ENCODE measurements at places on chromosomes 3 and 15. TPM values are rescaled to one million over a fixed set of nuclear protein-coding genes. Genes with fewer than 3 reads are reported as not detected.
A peak's percentile ranks its signal among the peaks of the same experiment; 100 is the strongest.

The ALDH1L1 gene
- total RNA-seq: 7.7 TPM

The POLR2H gene
- total RNA-seq: 81.0 TPM

The FAM81A gene
- total RNA-seq: 3.0 TPM

The SH3GL3 gene
- 7.1 TPM for total RNA-seq

The CLDN18 gene
- total RNA-seq: 0.62 TPM

DNA sequence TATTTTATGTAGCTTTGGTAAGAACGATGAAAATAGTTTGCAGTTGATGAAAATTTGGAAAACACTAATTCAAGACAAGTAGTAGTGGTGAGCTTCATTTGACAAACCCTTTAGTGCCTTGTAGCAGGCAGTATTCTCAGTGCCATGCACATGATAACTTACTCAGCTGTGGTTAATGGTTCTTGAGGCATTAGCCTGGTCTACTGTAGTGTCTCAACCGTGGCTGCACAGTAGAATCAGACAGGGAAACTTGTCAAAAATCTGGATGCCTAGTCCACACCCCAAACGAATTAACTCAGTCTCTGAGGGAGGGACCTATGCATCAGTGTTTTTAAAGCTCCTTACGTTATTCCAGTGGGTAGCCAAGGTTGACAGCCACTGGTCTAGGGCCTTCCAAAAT, 45.4 kb downstream of the PSMD6 start:
- no peak for DNase-seq

GRCh38 chr3:161070980-161071663, 34.0 kb downstream of the B3GALNT1 start:
- no peak for DNase-seq

GRCh38 chr15:41950127-41950483, 22.3 kb downstream of the EHD4 start:
- DNase-seq: no peak

DNA sequence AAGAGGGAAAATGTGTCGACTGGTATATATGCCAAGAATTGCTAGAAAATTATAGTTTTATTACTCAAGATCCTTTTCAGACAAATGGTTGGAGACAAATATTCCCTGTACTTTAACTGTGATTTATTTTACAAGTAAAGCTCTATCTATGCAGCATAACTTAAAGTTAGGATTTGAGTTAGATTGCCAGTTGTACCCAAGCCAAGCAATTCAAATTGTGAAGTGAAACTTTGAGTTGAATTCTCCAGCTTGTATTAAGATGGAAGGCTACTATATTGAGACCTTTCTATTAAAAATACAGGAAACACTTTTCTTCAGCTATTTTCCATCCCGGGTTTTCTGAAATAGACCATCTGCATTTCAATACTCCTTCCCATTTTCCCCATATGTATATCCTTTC, 333.1 kb upstream of the RBMS3 start:
- DNase-seq: peak; percentile 12

GRCh38 chr3:53009826-53010539, 35.9 kb downstream of the SFMBT1 start:
- DNase-seq: no peak

GRCh38 chr15:60389261-60390077, 8.3 kb downstream of the ANXA2 start:
- peak; percentile 20 for DNase-seq

DNA sequence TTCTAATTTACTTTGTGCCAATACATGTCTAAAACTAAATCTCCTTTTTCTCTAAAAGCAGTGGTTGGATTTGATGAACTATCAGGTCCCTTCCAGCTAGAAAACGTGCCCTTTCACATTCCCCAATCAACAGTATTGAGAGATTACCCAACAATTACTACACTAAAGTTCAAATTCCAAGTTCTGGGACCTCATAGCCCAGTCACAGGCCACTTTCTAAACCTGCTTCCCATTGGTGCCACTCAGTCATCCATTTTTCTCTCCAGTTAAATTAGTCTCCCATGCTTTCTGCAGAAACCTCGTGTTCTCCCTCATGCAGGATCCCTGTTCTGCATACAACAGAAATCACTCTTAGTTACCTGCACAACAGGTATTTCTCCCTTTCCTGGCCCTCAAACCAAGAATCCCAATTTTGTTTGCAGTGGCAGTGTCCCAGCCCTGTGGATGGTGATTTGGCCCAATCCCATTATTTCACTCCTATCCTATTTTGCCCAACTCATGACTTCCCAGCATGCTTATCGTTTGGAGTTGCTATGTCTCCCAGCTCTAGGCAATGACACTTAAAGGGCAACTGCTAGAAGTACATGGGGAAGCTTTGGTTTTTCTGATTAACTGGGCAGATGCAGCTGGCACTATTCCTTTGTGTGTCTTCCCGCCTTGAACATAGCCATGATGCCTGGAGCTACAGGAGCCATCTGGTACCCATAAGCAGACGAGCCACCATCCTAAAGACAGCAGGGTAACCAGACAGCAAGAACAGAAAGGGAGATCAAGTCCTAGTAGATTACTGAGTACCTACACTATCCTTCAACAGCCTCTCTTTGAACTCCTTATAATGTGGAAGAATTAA, 224.2 kb downstream of the MINAR1 start:
- DNase-seq: no peak

DNA sequence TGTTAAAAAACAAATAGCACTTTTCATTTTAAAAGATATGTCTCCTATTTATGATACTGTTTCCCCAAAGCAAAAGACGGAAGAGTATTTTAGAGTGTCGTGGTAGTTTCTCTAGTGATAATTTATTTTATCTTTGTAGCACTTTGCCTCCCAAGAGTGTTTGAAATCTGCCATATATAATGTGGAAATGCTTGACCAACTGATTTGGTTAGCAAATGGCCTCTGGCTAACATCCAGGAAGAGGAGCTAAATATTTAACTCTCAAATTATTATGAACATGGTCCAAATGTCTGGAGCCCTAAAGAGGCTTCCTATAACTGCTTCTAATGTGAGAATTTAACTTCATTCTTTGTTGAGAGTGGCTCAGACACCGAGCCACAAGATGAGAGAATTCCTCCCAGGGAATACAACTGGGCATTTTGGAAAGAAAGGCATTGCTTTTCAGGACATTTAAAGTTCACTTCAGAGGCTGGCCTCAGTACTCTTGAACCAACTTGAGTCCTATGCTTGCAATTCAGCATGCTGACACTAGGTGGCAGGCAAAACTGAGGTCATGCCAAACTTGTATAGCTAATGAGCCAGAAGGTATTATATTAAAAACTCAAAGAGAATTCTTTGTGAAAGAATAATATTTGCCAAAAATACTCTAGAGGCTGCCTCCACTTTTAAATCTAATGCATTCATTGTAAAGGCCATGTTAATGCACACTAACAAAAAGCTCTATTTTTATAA, 104.5 kb downstream of the RARB start:
- DNase-seq: peak; percentile 63

- DNase-seq: no peak
These were observed 6.1 kb upstream of the SLC25A38 start for GRCh38 chr3:39376959-39377634.

DNA sequence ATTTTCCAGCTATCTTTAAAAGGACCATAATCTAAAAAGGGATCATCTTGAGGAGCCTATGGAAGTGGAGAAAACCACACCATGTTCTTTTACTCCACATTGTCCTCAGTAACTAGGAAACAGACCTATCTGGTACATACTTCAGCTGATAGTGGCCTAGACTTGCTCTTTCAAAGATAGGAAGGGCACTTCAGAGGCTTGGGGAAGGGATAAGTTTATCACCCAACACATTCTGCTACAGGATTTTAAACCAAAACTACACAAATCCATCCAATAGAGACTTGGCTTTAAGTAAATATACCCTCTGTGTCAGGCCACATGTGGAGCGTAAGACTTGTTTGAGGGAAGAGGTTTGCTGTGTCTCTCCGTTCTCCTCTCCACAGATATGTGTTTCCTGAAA, 35.4 kb downstream of the CP start:
- DNase-seq: no peak

DNA sequence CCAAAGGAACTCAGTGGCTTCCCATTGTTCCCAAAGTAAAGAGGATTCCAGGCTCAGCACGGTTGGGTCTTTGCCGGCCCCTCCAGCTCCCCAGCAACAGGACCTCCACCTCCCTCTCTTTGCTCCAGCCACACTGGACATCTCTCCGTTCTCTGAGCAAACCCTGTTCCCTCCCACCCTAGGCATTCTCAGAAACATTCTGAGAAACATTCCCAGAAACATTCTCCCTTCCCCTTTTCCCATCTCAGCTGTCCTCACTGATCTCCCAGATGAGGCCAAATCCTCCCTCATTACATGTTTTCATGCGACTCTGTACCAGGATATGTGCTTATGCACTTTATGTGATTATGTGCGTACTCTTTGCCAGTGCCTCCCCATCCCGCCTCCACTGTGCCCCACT, 14.1 kb downstream of the CCDC33 start:
- DNase-seq: peak; percentile 40

DNA sequence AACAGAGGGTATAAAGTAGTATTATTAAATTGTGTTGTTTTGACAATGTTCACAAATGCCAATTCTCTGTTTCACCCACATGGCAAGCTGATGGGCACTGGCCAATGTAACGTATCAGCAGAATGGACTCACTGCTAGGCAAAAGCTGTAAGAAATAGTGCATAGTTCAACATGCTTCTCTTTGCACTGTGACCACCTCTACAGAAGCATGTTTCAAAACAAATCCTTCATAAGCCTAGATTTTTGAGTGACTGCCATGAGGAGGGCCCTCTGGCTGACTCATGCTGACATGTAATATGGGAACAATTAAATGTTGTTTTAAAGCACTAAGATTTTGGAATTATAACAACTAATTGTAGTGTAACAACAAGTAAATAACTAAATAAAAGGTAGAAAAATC, 3.2 kb downstream of the GBE1 start:
- no peak for DNase-seq

GRCh38 chr3:24220859-24221657, 273.6 kb downstream of the THRB start:
- DNase-seq: peak; percentile 63

GRCh38 chr3:167372138-167372537, 8.0 kb downstream of the ZBBX start:
- DNase-seq: no peak

DNA sequence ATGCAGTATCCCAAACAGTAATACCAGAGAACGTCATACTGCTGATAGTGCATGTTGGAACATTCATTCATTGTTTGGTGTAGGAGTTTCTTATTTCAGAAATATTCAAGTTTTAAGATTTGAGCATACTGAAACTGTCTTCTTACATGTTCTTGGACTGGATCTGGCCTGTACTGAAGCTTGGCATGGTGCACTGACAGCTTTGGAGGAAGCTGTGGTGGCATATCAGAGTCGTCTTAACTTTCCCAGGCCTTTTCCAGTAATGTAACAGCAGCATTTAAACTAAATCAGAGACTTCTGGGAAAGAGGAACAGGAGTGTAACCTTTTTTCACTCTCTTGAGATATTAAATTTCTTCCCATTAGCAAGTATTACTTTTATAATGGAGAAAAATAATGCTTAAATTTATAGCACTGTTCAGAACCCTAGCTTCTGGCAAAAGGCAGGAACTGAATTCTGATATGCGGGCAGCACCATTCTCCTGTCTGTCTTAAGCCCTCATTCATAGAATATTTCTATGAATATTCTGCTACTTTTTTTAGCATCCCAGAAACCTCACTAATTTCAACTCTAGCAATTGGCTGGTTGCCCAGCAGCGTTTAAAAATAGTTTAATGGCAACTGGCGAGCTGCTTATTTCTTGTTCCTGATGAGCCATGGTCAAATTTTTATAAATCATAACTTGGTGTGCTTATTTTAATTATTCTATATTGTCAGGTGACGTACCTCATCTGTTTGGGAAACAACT, 31.1 kb downstream of the DNAJC13 start:
- peak; percentile 73 for DNase-seq

DNA sequence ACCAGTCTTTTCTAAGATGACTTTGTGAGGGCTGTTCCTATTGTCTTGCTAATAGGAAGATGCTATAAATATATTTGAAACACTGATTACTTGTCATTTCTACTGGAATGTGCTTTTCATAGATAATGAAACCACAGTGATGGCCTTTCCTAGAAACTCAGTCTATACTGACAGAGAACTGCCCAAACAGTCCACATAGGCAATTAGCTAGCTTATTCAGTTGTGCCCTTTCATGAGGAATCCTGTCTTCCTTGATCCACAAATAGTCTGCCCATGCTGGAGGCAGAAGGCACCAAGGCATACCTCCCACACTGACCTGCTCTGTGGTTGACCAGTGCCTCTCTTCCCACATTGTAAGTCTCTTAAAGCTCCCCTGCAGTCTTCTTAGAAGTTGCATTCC, 135.9 kb downstream of the CMSS1 start:
- DNase-seq: no peak

GRCh38 chr3:72998466-72998865, 1.9 kb downstream of the PPP4R2 start:
- peak; percentile 12 for DNase-seq

GRCh38 chr3:185409957-185410356, 47.0 kb downstream of the MAP3K13 start:
- no peak for DNase-seq

DNA sequence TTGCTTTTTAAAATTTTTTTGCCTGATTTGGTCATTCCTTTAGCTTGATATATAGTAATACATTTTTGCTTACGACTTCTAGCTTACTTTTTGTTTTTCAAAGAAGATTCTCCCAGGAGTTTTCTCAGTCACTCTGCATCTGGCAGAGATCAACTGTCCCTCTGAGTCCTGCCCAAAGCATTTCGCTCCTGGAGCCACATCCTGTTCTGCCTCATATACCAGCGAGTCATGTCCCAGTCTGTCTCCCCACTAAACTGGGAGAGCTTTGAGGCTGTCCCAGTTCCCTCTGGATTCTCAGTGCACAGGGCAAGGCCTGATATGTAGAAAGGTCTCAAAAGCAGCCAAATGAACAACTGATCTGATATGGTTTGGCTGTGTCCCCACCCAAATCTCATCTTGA, 326.3 kb downstream of the ARRDC4 start:
- no peak for DNase-seq

DNA sequence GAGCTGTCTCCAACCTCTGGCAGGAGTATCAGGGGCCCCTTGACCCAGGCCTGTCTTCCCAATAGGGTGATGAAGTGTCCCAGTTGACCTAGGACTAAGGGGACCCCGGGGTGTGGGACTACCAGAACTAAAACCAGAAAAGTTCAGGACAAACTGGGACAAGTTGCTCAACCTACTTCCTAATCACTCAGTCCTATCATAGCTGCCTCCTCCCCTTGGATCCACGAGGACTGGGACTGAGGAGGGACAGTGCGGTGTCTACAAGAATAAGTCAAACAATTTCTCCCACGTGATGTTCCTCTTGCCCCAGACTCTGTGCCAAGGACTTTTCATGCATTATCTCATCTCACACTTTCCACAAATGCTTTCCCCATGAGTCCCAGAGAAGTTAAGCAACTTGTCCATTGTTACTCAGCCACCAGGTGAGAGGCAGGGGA, 49.4 kb upstream of the SLCO2A1 start:
- no peak for DNase-seq
